ENCODE measurements at places on chromosomes 3 and 15.

- DNase-seq, result no peak
Observed at GRCh38 chr3:126005951-126006350, 37.0 kb downstream of the ROPN1B start.

- no peak for DNase-seq
Observed at GRCh38 chr15:61426466-61426865, 197.4 kb upstream of the RORA start.

DNA sequence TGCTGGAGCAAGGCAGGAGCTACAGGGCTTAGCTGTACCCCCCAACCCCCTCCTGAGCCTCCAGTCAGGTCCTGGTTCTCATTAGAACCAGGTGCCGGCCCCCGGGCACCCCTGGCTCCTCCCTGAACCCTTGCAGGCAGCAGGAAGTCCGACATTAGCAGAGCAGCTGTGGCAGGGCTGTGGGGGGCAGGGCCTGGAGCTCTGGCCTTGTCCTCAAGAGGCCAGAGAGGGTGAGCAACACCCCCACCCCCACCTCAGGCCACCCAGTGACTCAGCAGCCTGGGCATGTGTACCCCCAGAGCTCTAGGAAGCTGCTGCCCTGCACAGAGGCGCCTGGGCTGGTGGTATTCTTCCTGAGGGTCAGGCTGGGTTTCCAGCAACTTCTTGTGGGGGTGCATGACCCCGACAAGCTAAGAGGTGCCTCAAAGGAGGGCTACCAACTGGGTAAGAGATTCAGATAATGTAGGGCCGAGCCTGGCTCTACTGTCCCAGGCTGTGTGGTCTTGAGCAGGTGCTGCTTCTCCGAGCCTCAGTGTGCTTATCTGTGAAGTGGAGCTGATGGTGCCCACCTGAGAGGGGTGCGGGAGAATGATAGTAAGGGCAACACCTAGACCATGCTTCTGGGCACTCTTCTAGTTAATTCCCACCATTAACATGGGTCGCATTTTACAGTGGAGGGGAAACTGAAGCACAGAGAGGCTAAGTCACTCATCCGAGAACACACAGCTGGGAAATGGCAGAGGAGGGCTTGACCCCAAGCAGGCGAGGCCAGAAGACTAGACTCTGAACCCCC, 16.0 kb downstream of the H1-8 start:
- DNase-seq, result no peak

DNA sequence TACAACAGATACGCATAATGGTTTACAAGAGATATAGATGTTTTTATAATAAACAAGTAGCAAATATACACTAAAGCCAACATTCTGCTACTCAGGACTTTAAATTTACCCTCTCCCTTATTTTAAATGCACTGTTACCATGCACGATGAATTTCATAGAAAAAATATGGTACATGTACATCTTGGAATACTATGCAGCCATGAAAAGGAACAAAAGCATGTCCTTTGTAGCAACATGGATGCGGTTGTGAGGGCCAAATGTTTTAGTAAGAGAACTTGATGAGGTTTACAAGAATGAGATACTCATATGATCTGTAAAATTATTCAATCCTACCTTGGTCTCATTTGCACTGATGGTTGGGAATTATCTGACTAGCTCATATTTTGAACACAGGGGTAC, 769.3 kb downstream of the VGLL3 start:
- DNase-seq, result no peak

DNA sequence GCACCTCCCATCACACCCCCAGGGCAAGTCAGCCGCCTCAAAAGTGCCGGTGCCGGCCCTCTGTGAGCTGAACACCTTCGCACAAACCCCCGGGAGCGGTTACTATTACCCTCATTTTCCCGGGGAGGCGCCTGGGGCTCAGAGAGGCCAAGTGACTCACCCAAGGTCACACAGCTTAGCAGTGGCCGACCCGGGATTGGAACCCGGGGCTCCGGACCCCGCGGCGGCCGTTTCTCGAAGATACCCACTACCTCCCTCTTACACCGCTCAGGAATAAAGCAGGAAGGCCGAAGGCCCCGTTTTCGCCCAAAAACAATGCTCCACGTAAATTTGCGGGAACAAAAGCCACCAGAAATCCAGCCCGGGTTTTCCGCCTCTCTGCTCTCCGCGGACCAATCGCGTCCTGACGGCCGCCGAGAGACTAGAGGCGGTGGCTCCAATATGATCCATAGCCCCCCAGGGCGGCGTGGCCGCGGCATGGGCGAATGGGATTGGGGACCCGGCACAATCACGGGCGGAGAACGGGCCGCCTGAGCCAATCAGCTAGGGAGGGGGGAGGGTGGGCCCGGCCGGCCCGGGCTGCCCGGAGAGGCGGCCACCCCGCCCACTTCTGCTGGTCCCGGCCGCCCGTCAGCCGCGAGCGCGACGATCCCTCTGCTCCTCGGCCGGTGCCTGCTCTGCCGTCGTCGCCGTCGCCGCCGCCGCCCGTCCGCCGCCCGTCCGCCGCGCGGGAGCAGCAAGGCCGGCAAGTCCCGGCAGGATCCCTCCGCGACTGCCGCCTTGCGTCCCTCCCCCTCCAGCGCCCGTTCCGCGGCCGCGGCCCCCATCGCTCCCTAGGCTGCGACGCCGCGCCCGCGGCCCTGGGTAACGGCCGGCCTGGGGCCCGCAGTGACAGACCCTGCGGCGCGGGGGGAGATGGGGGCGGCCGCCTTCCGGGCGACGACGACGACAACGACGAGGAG, 177.0 kb downstream of the OR4M2 start:
- DNase-seq, result no peak

- DNase-seq, result no peak
Observed at GRCh38 chr3:40086890-40087883, 222.3 kb upstream of the EIF1B start.

DNA sequence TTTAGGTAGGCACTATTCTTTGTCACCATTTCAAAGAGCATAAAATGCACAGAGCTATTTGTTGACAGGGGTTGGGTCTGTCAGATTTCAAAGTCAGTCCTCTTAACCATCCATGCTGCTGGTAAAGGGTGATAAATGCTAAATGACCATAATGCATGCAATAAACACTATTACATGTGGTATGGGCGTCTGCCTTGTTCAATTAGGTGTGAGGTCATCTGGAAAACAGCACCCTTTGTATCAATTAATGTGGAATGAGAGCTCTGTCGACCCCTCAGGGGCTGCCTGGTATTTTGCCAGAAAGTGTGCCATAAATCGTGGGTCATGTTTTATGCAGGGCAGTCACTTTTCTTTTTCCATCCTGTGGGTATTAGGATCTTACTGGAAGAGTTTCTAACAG, 235.6 kb downstream of the SV2B start:
- DNase-seq, result no peak

DNA sequence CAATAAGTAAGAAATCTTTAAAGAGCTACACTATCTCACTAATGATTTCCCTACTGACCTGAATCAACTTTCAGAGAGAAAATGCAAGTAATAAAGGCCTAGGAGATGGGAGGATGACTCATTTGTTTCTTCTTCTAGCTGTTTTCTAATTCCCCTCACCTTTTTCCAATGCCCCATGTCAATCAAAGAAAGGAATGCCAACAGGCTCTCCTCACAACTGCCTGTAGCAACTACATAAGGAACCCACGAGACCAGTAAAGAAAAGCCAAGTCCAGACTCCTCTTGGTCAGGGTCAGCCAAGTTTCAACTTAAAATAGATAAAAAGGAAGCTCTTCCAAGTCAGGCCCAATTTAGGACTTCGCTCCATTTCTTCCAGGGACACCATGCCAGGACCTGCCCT, 201.9 kb downstream of the TNIK start:
- no peak for DNase-seq

DNA sequence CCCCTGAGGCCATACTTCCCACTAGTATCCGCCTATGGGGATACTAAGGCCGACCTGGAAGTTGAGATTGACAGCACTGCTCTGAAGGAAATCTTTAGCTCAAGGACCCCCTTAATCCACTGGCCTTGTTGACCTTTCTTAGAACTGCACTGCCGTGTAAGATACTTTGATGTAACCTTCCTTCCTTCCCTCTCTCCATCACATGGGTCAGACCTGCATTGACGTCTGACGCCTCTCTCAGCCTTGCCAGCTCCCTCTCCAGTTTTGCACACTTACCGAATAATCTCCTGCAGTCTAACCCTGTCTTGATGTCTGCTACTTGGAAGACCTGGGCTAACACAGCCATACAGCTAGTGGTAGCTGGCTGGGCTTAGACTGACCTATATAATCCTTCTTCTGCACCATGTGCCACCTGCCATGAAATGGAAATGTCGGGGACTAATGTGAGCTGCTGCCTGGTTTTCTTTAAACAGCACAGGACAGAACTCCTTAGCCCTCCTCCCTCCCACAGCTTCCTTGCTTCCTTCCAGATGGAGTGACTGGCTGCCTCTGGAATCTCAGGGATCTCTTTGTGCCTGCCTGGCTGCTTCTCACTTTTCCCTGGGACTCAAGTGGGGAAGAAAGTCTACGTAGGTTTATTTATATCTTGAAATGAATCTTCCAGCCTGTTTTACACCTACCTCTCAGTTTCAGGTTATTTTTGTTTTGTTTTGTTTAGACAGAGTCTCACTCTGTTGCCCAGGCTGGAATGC, 39.2 kb upstream of the HERC1 start:
- DNase-seq, result no peak

- no peak for DNase-seq
Observed at GRCh38 chr3:54533856-54534255, 394.0 kb downstream of the LRTM1 start.

- DNase-seq, result no peak
Observed at GRCh38 chr3:21174461-21174860, 576.5 kb downstream of the ZNF385D start.
